ENCODE measurements at places on chromosomes 5 and 9.

DNA sequence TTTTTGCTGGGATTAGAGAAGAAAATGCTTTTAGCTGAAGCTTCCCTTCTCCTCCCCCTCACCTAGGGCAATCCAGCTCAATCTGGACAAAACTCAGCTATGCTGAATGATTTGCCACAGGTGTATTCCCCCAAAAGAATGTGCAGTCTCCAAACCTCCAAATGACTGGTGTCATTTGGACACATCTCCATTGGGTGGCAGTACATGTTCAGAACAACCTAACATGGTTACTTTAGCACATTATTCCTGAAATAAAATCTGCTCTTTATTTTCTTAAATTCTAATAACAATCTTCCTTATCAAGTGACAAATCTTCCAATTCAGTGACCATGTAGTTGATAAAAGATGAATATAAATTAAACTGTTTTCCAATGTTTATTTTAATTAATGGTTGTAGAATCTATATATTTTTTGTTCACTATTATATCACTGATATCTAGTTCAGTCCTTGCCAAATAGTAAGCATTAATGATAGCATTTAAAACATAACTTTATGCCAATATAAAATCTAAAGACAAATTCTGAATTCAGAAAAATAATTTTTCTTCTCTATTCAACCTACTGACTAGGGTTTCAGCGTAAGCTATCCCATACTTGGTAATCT is 61.3 kb upstream of the MOCS2 start:
- DNase-seq, result no peak

- DNase-seq, result no peak
These were observed 125.4 kb upstream of the FAM120A start for GRCh38 chr9:93326056-93326455.

DNA sequence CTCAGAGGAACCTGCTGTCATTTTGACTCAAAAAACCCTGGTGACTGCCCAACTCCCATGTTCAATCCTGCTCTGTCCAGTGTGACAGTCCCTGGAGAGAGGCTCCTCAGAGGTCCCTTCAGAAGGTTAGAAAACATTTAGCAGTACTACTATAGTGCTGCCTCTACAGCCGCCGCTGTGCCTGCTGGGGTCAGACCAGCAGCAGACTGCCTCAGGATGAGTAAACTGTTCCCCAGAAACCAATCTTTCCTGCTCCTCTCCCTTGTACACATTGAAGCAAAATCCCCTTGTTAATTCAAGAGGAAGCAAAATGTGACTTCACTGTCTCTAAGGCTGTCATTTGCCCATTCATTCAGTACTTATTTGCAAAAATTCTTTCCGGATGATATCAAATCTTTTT is 94.8 kb upstream of the SMARCA2 start:
- DNase-seq, result no peak

DNA sequence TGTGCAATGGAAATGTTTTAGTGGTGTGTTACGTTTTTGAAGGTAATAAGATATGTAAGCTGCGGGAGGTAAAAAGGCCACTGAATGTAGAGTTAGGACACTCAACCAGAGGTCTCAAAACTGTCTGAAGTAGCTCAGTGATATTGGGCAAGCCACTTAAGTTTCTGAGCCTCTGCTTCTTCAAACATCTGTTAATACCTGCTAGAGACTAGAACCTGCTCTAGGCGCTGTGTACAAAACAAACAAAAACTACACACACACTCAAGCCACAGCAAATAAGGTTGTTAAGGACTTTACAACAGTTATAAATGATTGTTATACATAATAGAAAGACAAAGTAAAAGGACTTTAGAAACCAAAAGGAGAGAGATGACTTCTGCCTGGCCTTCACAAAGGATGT is 24.6 kb upstream of the FAM240B start:
- no peak for DNase-seq

DNA sequence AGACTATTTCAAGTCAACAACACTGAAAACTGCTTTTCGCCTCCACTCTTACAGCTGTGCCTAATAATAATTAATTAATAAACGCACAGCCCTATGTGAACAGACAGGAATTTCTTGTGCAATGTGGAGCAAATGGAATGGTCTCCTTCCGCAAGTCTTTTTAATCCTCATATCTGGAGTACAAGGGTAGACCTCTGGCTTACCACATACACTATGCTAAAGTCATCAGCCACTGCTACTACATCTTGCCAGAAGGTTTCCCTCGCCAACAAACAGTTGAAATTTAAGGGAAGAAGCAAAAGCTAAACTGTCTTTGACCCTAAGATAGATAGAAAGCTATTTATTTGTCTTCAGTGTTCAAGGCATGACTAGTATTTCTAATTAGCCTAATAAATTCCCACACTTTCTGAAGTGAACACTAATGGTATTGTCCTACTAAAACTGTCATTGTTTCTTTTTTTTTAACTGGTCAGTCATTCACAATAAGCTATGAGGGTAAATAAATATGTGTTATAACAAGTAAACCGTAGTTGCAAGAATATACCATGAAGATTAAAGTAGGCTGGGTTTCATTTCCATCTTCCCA is 63.9 kb downstream of the GOLPH3 start:
- no peak for DNase-seq

DNA sequence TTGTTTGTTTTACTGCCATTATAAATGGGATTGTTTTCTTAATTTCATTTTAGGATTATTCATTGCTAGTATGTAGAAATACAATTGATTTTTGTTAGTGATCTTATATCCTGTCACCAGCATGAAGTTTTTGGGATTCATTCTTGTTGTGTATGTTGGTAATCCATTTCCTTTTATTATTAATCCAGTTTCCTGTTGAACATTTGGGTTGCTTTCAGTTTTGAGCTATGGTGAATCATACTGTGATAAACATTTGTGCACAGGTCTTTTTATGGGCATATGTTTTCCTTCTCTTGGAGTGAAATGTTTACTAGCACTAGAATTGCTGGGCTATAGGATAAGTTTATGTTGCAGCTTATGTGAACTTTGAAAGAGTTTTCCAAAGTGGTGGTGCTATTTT is 69.6 kb downstream of the MAN2A1 start:
- DNase-seq, result peak; percentile 39

GRCh38 chr9:113918697-113919350 is 42.7 kb downstream of the ZNF618 start:
- DNase-seq, result no peak

GRCh38 chr5:139982157-139982974 is 60.7 kb downstream of the NRG2 start:
- DNase-seq, result peak; percentile 21

DNA sequence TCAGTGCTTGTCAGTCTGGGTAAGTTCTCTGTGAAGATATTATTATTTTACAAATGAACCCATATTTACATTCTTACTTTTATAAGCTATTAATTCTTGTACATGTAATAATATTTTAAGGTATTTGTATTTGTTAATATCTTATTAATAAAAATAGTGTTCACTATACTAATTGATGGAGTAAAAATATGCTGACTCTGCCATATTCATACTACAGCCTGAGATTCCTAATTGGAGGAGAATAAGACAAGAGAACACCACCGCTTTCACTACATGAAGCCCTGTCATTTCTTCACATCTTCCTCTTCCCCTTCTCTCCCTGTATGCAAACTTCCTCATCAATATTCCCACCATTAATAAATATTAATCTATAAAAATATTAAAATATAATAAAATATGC is 167.6 kb upstream of the TUSC1 start:
- DNase-seq, result no peak

DNA sequence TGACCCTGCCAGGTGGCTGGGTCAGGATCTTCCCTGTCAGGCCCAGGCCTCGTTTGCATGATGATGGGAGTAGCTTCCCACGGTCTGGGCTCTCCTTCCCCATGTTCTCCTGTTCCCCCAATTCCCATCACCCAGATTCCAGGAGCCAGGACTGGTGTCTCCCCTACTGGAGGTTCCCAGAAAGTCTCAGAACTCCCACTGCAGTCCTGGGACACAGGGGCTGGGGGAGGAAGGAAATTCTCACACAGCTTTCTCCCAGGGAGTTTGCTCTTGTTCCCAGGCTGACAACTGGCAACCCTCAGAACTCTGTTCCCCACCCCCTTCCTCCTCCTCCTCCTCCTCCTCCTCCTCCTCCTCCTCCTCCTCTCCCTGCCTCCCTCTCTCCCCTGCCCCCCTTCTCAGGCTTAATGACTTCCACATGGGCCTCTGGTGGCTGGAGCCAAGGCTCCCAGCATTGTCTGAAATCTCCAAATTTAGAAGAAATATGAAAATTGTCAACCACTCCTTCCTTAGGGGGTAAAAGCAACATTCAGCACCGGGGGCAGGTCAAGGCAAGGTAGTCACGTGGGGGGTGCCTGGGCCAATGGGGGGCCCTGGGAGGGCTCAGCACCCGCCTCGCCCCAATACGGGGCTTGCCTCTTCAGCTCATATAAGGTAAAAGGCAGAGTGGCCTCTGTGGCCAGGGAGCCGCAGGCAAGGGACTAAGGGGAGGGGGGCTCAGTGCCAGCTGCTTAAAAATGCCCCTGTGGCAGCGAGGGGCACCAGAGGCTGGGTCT is 27.3 kb upstream of the IL17B start:
- DNase-seq, result peak; percentile 67

DNA sequence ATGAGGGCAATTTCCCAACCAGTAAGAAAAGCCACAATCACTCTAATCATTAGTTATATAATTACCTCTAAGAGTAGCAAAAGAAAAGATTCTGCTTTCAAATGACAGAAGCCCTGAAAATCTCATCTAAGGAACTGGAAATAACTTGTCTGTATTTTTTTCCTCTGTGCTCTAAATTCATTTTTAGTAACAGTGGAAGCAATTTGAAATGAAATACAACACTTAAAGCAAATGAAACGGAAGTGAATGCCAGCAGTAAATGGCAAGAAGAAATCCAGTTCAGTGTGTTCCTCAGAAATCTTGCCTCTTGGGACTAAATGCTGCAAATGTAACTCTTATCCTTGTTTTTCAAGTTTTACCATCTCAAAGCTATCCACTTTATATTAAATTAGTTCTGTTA is 294.9 kb downstream of the TAF11L14 start:
- no peak for DNase-seq

DNA sequence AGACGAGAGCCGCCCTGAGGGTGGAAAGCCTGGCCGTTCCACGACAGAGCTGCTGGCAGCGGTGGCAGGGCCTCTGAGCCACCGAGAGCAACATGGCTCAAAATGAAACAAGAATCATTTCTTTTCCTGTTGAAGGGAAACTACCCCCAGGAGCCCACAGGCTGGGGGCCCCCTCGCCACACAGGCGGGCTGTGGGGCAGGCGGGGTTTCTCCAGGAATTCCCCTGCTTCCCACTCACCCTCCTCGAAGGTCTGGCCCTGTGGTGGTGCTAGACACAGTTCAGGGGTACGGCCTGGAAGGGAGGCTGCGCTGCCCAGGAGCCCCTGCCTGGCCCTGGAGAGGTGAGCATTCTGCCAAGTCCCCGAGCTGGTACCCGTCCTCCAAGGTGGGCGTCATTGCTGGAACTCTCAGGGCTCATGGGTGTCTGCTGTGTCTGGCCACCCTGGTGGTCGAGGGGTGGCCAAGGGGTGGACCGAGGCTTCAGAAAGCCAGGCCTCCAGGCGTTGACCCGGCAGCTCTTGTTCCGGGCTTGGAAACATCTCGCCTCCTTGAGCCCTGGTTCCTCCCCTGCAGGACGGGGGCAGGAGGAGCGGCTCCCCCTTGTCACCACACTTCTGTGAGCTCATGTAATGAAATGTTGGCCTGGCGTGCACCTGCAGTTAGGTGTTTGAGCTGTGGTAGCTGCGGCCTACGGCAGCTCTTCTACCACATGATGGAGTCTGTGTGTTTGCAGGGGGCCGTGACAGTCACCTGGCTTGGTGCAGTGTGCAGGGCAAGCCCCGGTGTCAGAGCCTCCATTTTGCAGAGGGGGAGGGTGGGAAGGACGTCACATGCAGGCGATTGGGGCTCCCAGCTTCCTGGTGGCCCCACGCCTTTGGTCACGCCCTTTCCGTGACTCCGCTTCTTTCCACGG is 65.3 kb downstream of the RXRA start:
- DNase-seq, result no peak

GRCh38 chr5:35938568-35939227 is at the start of gene CAPSL:
Gene CAPSL, minus strand, starts transcription at chr5:35938622. Its CDS starts 17,502 bp downstream, at chr5:35921120.
- peak; percentile 80 for DNase-seq

- DNase-seq, result no peak
These were observed 153.6 kb upstream of the TYRP1 start for GRCh38 chr9:12539580-12539975.

GRCh38 chr9:14213504-14213903 is 100.4 kb downstream of the NFIB start:
- peak; percentile 54 for DNase-seq

DNA sequence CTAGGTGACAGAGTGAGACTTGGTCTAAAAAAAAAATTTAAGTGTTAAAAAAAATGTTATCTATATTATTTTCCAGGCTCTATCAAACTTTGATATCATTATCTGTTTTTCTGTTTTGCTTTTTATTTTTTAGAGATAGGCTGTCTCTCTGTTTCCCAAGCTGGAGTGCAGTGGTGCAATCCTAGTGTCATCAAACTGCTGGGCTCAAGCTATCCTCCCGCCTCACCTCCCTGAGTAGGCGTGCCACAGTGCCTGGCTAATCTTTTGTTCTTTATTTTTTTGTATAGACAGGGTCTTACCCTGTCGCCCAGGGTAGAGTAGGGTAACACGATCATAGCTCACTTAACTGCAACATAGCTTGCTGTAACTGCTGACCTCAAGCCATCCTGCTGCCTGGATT is 14.4 kb downstream of the SEC24A start:
- DNase-seq, result peak; percentile 17

DNA sequence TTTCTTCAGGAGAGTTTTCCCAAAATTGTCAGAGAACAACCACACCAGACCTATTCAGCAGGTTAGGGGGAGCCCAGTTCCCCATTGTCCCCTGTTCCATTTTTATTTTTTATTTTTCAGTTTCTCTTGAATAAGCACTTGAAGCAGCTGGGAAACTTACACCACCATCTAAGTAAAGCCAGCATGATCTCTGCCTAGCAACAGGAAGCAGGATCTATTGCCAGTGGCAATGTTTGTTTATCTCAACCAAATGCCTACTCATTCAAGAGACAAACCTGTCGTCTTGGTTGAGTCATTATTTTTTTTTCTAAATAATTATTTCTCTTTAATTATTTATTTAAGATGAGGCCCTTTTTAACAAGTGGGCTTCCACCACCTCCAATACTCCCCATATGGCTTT is 379.3 kb downstream of the PLK2 start:
- DNase-seq, result no peak

DNA sequence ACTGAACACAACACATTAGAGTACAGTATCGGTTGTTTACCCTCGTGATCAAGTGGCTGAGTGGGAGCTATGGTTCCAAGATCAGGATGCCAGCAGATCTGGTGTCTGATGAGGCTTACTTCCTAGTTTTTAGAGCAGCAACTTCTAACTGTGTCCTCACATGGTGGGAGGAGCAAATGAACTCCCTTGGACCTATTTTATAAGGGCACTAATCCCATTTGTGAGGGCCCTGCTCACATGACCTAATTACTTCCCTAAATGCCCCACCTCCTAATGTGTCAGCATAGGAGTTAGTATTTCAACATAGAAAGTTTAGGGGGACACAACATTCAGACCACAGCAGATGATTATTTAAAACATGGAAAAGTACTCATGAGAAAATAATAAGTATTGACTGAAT is 111.8 kb downstream of the GCNT1 start:
- DNase-seq, result no peak

- DNase-seq, result no peak
These were observed 198.1 kb upstream of the ACTBL2 start for GRCh38 chr5:57680686-57681085.
